ENCODE measurements at places on chromosomes 11 and 22.
A peak's percentile ranks its signal among the peaks of the same experiment; 100 is the strongest.

DNA sequence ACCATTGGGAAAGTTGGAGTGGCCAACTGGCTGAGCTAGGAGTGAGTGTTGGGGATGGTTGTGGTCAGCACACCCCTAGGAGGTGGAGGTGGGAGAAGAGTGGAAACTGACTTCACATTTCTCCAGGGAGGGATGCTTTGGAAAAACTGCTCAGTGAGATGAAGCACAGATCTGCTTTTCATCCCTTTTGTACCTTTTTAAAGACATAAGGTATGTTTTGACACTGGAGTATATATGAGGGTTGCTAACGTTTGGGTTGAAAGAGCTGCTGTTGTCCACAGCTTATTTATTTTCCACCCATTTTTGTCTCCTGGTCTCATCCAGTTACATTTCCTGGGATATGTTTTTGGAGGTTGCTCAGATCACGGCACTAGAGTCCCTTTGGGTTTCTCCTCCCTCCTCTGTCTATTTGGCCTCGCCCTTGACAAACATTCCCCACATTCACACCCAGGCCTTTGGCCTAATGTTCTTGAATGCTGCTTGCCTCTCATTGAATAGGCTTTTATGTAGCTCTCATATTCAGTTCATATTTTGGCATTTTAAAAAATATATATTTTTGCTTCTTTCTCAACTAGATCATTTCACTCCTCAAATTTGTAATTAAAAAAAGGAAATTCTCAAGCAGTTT is 8.3 kb downstream of the SREBF2 start:
- DNase-seq, result peak; percentile 58

GRCh38 chr22:17412232-17412631 is 43.0 kb downstream of the CECR2 start:
- DNase-seq, result no peak

- no peak for DNase-seq
Measured at GRCh38 chr11:1701091-1701807, 4.3 kb downstream of the KRTAP5-6 start.

DNA sequence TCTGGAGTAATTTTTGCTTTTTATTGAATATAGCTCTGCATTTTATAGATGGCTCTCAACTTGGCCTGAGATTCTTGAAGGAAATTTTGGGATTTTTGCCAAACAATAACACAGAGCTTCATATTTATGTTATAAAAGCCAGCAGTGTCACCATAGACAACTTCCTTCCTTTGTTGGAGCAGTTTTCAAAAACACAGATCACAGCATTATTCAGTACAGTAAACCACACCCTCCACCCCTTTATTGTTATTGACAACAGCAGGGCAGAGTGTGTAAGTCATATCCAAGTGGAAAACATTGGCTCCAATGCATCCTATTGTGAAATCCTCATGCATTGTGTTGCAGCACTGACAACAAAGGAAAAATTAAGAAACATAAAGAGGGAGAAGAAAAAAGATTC is 62.6 kb upstream of the PRSS23 start:
- DNase-seq, result no peak

DNA sequence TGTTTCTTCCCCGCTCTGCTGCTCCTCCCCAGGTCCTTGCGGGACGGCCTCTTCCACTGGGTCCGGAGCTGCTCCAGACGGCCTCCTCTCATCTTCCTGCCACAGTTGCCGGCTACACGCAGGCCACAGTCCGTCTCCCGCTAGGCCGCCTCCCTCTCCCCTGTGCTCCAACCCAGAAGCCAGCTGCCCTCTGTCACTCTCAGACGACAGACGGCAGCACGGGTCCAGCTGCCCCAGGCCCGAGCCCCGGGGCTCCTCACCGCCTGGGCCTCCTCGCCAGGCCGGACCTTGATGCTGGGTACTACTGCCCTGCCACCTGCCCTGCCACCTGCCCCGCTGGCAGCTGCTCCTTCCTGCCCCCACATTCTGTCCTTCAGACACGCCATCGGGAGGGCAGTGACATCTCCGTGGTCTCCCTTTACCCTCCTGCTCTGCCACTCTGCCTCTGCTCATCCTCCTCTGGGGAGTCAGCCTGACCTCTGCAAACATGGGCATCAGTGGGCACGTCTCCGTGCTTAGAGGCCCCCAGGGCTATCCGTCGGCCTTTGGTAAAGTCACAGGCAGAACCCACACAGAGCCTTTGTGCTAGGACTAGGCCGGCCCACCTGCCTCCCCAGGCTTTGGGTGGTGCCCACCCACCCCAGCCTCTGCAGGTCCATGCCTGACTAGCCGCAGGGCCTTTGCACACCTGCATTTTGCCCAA is 43.1 kb upstream of the TH start:
- DNase-seq, result no peak

- DNase-seq, result no peak
Measured at GRCh38 chr11:103354656-103355055, 245.4 kb downstream of the DYNC2H1 start.
